ENCODE measurements at places on chromosomes 11 and 22. TPM values are rescaled to one million over a fixed set of nuclear protein-coding genes. Genes with fewer than 3 reads are reported as not detected.
A peak's percentile ranks its signal among the peaks of the same experiment; 100 is the strongest.

DNA sequence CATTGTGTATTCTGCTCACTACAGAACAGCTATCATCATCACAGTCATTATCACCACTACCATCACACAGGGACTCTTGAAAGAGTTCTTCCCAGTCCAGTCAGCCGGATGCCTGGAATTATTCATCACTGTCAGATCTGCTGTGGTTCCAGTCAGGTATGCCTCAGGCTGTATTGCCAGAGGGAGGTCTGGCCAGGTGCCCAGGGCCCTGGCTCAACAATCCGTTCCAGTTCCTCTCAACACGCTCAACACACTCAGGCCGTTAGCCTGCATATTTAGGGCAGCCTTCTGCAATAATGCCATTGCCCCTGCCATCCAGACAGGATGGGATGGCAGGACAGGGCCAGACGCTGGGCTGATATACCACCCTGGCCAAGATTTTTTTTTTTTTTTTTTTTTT lies 28.6 kb upstream of the RASL10A start:
- H3K27ac ChIP-seq: no peak overlapping the region
- no peaks in the 10 kb centered on the region for H3K4me1 ChIP-seq
- no peak for DNase-seq
- peaks cover 26% of the 10 kb centered on the region for H3K36me3 ChIP-seq
- H3K27me3 ChIP-seq: no peaks in the 10 kb centered on the region

GRCh38 chr11:130428316-130429119 lies at the start of gene ADAMTS8:
Gene ADAMTS8, minus strand, starts transcription at chr11:130428609. Its CDS starts 323 bp downstream, at chr11:130428286.
- H3K4me3 ChIP-seq: peak within 1 kb of the TSS; percentile 38
- H3K27ac ChIP-seq: no peak within 1 kb of the TSS
- H3K36me3 ChIP-seq: no peaks in the 10 kb centered on the region
- peaks cover 7% of the 10 kb centered on the region for H3K4me1 ChIP-seq
- no peak for DNase-seq
- H3K27me3 ChIP-seq: peaks cover 45% of the 10 kb centered on the region

- H3K4me1 ChIP-seq: no peaks in the 10 kb centered on the region
- DNase-seq: no peak
- H3K27me3 ChIP-seq: peaks cover 6% of the 10 kb centered on the region
- H3K36me3 ChIP-seq: no peaks in the 10 kb centered on the region
- no peak overlapping the region for H3K27ac ChIP-seq
- H3K4me3 ChIP-seq: no peak overlapping the region
Observed at GRCh38 chr11:120775986-120776951, 247.6 kb upstream of the TBCEL start.

RASL10A gene
- total RNA-seq: not detected

- H3K36me3 ChIP-seq: no peaks in the 10 kb centered on the region
- no peak overlapping the region for H3K27ac ChIP-seq
- no peak for DNase-seq
- H3K4me1 ChIP-seq: no peaks in the 10 kb centered on the region
- no peaks in the 10 kb centered on the region for H3K27me3 ChIP-seq
- H3K4me3 ChIP-seq: no peak overlapping the region
Observed at GRCh38 chr11:79864882-79865281, 424.1 kb upstream of the TENM4 start.

FADD gene
- 29.6 TPM for total RNA-seq

DNA sequence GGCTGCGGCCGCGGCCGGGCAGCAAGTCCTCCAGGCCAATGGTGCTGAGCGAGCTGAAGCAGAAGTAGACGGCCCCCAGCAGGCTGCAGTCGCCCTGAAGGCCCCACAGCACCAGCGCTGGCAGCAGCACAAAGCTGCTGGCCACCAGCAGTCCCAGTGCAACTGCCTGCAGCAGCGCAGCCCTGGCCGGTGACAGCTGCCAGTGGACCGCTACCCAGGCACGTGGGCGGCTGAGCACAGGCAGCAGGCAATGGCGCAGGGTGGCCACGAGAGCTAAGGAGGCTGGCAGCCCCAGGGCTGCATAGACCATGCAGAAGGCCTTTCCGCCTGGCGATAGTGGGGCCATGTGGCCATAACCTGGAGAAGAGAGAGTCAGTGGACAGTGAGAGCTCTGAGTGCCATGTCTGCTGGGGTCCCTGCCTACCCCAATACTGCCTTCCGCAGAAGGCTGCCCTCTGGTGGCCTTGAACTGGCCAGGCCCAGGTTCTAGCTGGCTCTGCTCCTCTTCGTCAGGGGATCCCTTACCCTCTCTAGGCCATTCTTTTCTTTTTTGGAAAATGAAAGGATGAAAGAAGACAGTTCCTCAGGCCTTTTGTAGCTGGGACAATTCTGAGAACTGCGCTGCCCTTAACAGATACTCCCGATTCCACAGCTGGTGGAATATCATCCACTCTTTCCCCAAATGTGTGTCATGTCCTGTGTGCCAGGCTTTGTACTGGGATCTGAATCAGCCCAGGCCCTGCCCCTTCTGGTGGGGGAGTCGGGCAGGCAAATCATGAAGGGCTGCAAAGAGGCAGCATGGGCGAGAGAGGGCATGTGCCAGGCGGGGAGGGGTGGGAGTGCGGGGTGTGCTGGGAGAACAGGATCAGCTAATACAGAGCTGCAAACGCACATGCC lies 1.8 kb downstream of the KCNK7 start:
- peak; percentile 73 for DNase-seq
- no peak overlapping the region for H3K4me3 ChIP-seq
- no peaks in the 10 kb centered on the region for H3K27me3 ChIP-seq
- H3K4me1 ChIP-seq: peaks cover 29% of the 10 kb centered on the region

Measured in activated CD8-positive, alpha-beta T cell treated with anti-CD3 and anti-CD28 coated beads for 36 hours (primary cell).